ENCODE measurements at places on chromosomes 2 and 18.

DNA sequence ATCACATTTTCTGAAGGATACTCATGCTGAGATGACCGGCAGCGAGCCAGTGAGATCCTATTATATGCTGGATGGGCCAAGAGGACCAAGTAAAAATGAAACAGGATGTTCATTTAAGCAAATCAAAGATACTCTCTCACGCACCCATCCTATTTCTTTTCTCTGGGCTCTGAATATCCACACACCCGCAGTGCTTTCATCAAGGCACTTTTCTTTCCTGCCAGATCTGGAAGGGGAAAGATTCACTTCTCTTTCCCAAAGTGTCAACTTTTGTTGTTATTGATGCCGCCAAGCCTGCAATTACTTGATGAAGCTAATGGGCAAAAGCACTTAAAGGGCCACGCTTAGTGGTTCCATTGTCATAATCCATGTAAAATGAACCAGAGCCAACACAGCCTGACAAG, 191.9 kb upstream of the CHAC2 start:
- no peak for DNase-seq

GRCh38 chr2:234974501-234975385, 22.9 kb downstream of the SH3BP4 start:
- DNase-seq, result no peak

- DNase-seq, result no peak
Measured at GRCh38 chr2:110768591-110768990, 36.2 kb downstream of the ACOXL start.

- no peak for DNase-seq
Measured at GRCh38 chr18:74153377-74153776, 5.1 kb downstream of the TIMM21 start.

DNA sequence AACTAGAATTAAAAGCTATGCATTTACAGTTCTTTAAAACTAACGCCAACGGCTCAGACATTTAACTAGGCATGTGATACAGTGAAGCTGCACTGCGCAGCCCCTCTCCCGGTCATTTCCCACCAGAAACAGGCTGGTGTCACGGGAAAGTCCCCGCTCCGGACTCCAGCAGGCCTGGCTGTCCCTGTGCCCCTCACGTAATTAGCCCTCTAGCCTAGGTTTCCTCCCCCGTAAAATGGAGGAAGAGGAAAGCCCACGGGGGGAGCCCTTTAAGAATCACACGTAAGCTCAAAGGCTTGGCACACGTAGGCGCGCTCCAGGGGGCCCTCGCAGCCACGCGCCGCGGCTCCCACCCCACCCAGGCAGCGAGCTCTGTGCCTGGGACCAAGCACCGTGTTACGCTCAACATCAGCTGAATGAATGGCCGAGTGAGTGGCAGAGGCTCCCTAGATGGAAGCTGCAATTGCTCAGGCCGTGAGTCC, 48.0 kb downstream of the KCNIP3 start:
- no peak for DNase-seq

GRCh38 chr2:152049541-152049940, 49.3 kb downstream of the CACNB4 start:
- no peak for DNase-seq

GRCh38 chr18:8754995-8755960, 49.9 kb downstream of the MTCL1 start:
- DNase-seq, result peak; percentile 21

DNA sequence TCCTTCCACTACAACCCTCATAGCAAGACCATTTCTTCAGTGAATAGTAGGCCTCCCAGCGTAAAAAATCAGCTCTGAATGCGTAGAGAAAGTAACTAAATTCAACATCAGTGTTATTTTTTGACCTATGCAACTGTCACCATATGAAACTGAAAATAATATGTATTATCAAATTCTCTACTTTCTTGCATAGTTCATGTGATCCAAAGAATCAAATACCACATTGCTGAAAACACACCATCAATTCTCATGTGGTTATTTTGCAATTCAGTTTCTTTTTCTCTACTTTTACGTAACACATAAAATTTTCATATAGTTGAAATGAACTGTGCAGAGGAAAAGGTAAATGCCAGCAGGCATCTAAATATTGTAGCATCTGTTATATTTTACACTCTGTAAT, 208.5 kb upstream of the SPOPL start:
- DNase-seq, result no peak

DNA sequence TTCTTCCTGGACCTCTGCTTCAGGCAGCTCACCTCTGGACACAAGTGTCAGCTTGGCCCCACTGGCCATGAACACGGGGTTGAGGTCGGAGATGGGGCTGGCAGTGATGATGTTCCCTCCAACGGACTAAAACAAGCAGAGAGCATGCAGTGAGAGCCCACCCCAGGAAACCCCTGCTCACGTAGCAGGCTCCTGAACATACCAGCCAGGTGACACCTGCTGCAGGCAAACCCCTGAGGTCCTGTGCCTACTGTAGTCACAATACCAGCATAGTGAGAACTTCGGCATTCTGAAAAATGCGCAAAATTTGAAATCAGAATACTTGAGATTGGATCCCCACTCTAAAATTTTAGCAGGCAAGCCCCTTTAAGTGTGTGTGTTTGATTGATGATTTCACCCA, 32.9 kb downstream of the XDH start:
- DNase-seq, result no peak

DNA sequence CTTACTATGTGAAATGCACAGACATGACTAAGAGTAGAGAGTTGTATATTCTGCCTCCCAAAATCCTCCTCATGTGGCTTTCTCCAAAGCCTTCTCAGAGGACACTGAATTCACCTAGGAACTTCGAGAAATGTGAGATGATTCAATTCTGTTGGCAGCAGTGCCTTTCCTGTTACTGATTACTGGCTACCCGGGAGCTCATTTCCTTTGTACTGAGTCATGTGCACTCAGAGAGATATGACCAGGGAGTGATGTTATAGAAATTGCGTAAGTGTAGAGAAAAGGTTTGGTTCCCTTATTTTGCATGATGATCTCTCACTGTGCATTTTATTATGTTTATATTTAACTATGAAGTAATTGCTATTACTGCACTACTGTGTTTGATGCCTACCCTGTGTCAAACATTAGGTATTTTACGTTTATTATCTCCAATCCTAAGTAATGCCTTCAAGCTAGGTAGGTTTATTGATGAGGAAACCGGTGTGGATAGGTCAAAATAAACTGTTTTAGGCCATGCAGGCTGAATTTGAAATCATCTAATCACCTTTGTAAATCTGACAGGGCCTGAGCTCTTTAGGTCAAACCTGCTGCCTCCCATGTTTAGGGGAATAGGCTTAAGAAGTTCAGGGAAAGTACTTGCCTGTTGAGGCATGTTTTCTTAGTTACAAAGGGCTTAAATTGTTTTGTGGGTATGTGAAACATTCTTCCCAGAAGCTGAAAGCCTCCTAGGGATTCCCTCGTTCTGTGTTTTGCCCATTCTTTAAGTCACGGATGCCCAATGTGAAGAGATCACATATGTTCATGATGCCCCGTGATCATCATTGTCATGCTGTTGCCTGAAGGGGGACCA, 86.8 kb downstream of the FMNL2 start:
- no peak for DNase-seq

GRCh38 chr18:44792456-44793061, 111.9 kb downstream of the SETBP1 start:
- DNase-seq, result no peak

GRCh38 chr2:102523651-102524050, 50.6 kb downstream of the SLC9A4 start:
- no peak for DNase-seq

- no peak for DNase-seq
Measured at GRCh38 chr2:211879323-211879722, 659.3 kb downstream of the ERBB4 start.

DNA sequence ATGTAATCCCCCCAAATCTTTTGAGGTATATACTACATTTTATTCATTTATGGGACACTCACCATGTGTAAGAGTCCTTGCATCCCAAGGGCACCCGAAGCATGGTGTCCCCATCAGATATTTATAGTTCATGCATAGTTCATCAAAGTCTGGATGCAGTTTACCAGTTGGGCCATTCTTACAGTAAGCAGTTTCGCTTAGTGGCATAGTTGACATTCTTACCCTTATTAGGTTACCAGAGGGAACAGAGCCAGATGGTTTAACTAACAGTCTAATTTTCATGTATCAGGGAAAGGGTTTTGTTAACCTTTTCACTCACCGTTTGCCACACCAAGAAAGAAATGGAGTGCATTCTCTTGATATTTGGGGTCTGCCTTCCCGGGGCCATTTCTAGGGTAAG, 7.1 kb downstream of the ZNF407 start:
- DNase-seq, result no peak

DNA sequence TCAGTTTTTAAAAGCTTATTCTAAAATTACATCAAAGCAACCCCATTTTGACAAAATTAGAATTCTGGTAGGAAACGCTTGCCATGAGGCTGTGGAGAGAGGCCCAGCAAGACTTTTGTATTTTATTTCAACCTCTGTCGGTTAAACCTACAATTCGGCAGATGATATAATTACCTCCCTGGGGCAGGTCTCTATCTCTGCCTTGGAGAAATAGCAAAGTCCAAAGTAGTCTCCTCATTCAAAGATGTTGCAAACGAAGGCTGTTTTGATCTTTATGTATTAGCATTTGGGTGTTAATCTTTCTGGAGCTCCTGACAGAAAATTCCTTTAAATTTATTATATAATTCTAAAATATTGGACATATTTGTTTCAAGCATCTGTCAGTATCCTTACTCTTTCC, 35.6 kb downstream of the GALM start:
- no peak for DNase-seq

GRCh38 chr2:222470802-222471468, 46.6 kb downstream of the SGPP2 start:
- no peak for DNase-seq

- no peak for DNase-seq
Measured at GRCh38 chr2:240561325-240561971, 1.3 kb downstream of the DUSP28 start.

DNA sequence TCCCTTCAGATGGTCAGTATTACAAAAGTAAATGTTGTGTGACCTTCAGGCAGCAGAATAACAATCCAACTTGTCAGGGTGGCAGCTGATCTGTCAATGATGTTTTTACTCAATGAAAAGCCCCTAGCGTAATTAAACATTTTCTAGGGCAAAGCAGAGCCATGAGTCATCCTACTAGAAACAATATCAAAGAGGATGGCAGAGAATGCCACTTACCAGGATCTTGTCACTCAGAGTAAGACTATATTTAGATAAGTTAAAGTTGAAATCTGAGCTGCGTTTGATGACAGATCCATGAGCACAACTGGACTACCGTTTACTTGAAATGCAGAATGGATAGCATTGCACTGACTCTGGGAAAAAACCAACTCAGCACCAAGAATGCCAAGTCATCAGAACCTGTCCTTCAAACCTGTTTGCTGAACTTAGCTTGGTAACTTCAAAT, 612.6 kb upstream of the ACVR2A start:
- DNase-seq, result no peak

DNA sequence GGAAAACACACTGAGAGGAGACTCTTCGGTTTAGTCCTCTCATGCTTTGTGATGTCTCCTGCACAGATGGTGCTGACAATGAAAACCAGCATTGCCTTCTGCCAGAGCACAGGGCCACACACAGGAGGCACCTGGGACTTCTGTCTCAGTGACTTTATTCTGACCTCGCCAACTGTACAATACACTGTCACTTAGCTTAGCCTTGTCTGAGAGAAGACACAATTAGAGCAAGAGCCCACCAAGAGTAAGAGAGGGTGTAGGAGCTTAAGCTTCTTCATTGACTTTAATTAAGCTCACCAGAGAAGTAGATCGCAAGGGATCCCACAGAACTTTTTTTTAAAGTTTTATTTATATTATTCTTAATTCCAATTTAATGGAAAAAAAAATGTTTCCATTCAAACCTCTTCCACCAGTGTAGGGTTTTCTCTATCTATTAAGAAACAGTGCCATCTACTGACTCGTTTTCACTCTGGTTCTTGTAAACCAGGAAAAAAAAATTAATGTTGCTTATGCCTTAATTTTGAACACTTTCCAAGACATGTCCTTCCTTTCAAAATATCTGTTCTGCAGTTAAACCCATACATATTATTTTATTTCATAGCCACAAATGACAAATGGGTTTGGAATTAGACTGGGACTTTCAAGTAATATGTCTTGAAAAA, 42.4 kb upstream of the DDX18 start:
- DNase-seq, result no peak

- DNase-seq, result no peak
Measured at GRCh38 chr2:59395119-59395518, 1154.0 kb upstream of the FANCL start.

DNA sequence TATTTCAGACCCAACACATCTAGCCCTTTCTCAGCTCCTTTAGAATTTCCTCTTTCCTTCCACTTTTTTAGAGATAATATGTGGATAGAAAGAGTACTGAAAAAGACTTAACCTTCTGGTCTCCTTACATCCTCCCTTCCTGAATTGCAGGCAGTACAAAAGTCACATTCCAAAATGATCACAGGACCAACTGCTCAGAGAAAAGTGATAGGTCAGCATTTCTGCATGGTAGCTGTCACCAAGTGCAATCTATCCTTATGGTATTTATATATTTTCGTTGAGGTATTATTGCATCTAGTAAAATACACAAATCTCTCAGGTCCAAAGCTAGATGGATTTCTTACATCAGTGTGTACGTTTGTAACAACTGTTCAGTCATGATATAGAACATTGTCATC, 427.5 kb downstream of the LPIN1 start:
- no peak for DNase-seq

Measured in stimulated activated CD4-positive, alpha-beta T cell treated with anti-CD3 and anti-CD28 coated beads, Interleukin-2, amount 100 ng/mL, for 24 hours (primary cell).